ENCODE measurements at places on chromosomes 4 and X. TPM values are rescaled to one million over a fixed set of nuclear protein-coding genes. Genes with fewer than 3 reads are reported as not detected.
A peak's percentile ranks its signal among the peaks of the same experiment; 100 is the strongest.

FAM149A gene
- 5.1 TPM for total RNA-seq

GRCh38 chr4:114226968-114227760, 247.7 kb upstream of the ARSJ start:
- DNase-seq = no peak

GRCh38 chr4:142809559-142809958, 36.5 kb downstream of the INPP4B start:
- DNase-seq = no peak

GRCh38 chr4:94304365-94304971, 38.2 kb downstream of the HPGDS start:
- DNase-seq = peak; percentile 41

DNA sequence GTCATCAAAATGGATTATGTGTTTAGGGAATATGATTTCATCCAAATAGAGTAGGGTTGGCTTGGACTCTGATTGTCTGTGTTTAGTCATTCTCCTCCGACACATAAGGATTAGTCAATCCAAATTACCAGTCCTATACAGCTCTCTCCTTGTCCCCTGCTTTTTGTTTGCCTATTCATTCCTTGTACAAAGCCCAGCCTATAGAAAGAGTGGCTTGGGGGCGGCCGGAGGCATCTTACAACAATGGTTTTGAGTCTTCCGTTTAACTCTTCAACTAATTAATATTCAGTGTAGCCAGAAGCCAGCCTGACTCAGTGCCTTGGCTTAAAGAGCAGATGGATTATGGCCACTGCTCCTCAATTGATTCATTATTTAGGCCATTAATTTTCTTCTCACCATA, 796.6 kb upstream of the POU3F4 start:
- DNase-seq = no peak

DNA sequence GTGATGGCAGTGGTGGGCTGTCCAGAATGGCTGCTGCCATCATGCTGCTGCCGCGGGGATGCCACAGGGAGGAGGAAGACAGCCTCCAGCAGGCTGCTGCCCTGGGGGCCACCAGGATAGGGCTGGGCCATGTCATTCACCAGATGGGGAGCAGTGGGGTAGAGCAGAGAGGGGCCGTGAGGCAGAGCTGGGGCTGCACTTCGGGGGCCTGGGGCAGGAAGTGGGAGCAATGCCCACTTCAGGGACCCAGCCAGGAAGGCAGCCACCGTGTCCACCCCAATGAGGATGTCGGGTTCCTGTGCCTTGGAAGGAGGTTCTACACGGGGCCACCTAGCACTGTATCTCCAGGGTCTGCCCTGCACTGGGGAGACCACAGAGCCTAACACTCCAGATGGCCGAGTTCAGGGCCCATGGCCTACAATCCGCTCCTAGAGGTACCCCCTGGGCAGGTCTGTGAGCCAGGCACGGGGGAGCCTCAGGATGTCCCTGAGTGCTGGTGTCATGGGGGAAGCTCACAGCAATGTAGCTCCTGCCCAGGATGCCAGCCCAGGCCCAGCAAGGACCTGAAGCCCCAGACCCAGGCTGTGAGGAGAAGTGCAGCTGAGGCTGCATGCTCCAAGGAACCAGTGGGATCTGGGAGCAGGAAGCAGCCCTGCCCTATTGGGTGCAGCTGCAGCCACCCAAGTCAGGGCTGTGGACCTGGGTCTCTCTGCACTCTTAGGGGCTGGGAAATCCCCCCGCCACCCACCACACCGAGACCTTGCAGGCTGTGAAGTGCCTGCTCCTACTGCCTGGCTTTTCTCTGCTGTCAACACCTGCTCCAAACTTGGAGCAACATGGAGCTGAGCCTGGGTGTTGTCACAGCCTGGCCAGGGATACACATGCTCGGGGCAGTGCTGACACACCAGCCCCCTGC, 140.3 kb downstream of the PDHA2 start:
- DNase-seq = no peak

DNA sequence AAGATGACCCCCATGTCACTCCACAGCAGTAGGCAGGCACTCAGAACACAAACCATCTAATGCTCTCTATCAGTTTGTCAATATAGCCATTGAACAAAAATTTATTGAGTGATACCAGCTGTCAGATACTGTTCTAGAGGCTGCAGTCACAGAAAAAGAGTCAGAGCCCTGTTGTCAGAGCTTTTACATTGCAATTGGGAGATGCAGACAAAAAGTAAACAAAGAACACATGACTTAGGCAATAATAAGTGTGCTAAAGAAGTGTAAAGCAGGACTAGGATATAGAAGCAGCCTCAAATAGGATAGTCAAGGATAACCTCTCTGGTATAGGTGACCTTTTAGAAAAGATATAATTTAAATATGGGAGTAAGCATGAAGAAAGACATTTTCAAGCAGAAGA, 8.9 kb downstream of the HTN1 start:
- DNase-seq = peak; percentile 58

- no peak for DNase-seq
Observed at GRCh38 chr4:84948056-84948455, 18.4 kb downstream of the WDFY3 start.

UGT8 gene
- 14.8 TPM for total RNA-seq

DNA sequence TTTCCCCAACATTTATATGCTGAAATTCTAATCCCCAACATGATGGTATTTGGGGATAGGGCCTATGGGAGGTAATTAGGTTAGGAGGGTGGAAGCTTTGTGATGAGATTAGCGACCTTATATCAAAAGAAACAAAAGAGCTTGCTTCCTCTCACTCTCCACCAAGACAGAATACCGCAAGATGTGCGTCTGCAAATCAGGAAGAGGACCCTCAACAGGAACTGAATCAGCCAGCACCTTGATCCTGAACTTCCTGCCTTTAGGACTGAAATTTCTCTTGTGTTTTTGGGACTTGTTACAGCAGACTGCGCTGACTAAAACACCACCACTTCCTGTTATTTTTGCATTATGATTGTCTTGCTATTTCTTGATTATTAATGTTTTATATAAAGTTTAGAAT, 1889.4 kb downstream of the C4orf33 start:
- no peak for DNase-seq

DNA sequence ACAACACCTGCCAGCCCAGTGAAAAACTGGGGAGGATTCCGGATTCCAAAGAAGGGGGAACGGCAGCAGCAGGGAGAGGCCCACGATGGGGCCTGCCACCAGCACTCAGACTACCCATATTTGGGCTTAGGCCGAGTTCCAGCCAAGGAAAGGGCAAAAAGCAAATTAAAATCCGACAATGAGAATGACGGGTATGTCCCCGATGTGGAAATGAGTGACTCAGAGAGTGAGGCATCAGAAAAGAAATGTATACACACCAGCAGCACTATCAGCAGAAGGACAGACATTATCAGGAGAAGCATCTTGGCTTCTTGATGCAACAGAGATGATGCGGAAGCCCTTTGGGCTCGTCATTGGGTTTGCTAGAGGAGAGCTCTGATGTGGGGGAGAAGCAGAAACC, 62.4 kb downstream of the JADE1 start:
- DNase-seq = no peak

GRCh38 chrX:9604111-9604907, 139.5 kb downstream of the TBL1X start:
- no peak for DNase-seq

GRCh38 chrX:63350465-63350877, 661 bp downstream of the SPIN4 start:
- DNase-seq = peak; percentile 35

DNA sequence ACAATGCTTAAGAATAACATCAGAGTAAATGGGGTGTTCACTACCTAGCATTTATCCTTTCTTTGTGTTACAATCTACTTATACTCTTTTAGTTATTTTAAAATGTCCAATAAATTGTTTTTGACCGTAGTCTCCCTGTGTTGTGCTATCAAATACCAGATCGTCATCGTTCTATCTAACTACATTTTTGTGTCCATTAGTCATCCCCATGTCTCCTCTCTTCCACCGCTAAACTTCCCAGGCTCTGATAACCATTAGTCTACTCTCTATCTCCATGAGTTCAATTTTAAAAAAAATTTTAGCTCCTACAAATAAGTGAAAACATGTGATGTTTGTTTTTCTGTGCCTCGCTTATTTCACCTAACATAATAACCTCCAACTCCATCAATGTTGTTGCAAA, 381.9 kb downstream of the PRDM5 start:
- DNase-seq = no peak

DNA sequence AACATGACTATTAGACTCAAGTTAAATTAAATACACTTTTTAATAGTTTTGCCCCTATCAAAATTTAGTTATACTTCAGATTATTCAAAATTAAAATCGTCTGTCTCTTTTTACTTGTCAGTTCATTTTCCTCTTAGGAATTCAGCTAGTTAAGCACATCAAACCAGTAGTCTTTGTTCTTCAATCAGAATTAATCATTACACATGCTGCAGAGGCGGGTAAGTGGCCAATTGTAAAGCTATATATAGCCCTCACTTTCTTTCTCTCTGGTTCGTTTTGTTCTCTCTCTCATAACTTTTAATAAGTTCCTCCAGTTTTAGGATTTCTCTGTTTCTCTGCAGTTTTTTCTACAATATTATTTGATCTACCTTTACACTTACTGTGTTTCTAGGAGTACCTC, 359.1 kb upstream of the PABPC4L start:
- no peak for DNase-seq

GRCh38 chr4:89563431-89563830, 255.8 kb upstream of the GPRIN3 start:
- no peak for DNase-seq

- DNase-seq = no peak
Observed at GRCh38 chr4:126568652-126569570, 1063.8 kb upstream of the INTU start.

- no peak for DNase-seq
Observed at GRCh38 chrX:39438603-39439602, 637.6 kb downstream of the MID1IP1 start.

- DNase-seq = no peak
Observed at GRCh38 chrX:25442499-25442898, 426.7 kb upstream of the ARX start.

GRCh38 chrX:100659431-100660137, 15.6 kb downstream of the SRPX2 start:
- no peak for DNase-seq

DNA sequence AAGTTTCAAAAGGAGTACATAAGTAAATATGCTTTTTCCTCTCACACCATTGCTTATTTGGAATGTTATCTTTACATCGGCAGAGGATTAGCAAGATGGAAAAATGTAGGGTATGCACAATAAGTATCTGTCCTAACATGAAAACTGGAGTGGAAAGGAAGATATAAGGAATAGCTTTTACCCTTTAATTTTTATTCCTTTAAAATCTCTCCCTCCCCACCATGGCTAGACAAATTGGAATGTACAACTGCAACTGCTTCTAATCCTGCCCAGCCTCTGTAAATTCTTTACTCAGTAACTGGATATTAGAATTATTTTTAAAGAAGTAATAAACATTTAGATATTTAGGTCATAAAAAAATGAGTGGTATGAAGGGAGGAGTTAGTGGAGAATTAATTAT, 171.5 kb downstream of the PCDH18 start:
- no peak for DNase-seq

GRCh38 chr4:785332-786073, 40.4 kb downstream of the CPLX1 start:
- DNase-seq = no peak

GRCh38 chr4:80419946-80420345, 84.4 kb downstream of the CFAP299 start:
- no peak for DNase-seq

F8A3 gene
- 7.5 TPM for total RNA-seq

GRCh38 chr4:152095701-152096070, 334.9 kb upstream of the GATB start:
- DNase-seq = no peak

DNA sequence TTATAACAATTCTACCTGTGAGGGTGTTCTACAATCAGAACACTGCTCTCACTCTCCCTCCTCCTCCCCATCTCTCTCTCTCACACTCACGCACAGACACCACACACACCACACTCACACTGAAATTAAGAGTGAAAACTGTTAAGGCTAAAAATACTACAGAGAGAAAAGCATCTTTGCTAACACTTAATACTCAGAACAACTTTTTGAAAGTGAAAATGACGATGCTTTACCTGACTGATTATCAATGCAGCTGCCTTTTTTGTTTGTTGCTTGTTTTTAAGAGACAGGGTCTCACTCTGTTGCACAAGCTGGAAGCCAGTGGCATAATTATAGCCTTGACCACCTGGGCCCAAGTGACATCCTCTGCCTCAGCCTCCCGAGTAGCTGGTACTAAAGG, 222.4 kb downstream of the APBB2 start:
- DNase-seq = no peak

LIMCH1 gene
- 8.4 TPM for total RNA-seq

GRCh38 chr4:112172180-112172579, 26.9 kb downstream of the FAM241A start:
- DNase-seq = no peak

- DNase-seq = no peak
Observed at GRCh38 chr4:142419712-142420111, 426.4 kb downstream of the INPP4B start.

- no peak for DNase-seq
Observed at GRCh38 chrX:69496183-69496582, 7.9 kb upstream of the NALF2 start.

DNA sequence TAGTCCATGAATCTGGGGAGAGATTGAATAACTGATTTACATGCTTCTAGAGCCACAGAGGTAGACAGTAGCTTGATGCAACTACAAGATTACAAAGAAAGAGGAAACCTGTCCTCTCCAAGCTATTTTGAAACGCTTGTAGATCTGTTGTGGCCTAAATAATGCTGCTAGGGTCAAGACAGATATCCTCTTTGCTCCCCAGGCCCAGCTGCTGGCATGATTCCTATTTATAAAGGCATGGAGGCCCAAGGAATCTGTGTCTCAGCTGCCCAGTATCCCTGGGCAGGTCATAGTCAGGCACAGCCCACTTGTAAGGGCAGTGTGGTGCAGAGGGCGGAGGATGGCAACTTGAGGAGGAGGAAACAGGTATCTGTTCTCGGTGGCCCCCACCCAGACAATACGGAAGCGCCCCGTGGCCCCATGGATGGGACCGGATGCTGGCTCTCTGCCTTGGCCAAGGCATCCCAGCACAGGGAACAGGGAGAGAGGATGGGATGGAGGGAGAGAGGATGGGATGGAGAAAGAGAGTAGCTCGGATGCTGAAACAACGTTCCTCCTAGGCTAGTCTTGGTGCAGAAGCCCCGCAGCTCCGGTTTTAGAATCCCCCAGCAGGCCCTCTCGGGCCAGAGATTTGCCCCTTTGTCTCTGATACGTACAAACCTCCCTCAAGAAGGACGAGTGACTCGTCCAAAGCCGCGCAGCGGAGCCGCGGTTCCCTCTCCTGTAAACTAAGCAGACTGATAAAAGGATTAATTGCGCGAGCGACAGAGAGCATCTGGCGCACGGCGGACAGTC, 767 bp upstream of the SMIM20 start:
- no peak for DNase-seq

COL25A1 gene
- total RNA-seq = not detected

PDE6B gene
- not detected for total RNA-seq

GRCh38 chr4:68079928-68080327, 49.7 kb downstream of the TMPRSS11F start:
- no peak for DNase-seq

DNA sequence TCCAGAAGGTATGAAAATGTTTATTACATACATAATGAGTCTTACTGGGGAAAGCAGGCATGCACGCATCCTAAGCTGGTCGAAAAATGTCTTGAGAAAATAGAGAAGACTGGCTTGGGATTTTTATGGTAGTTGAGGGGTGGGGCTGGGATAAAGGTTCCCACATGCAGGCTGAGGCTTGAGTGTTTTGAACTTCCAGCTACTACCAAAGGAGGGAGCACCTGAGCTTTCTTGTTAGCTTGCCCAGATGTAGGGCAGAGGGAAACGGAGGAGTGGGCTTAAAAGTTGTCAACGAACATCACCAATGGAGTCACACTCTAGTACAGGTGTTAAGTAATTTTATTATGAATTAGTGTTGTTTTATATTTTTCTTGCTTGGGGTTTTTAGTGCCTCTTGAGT, 39.6 kb upstream of the SRPX start:
- DNase-seq = peak; percentile 57

Data from Caco-2 (cell line).